Activated effector memory CD4-positive, alpha-beta T cell treated with anti-CD3 and anti-CD28 coated beads, Interleukin-2, amount 50 U/mL, for 16 hours (primary cell): ENCODE measurements at places on chromosomes 12 and 14.
A peak's percentile ranks its signal among the peaks of the same experiment; 100 is the strongest.

DNA sequence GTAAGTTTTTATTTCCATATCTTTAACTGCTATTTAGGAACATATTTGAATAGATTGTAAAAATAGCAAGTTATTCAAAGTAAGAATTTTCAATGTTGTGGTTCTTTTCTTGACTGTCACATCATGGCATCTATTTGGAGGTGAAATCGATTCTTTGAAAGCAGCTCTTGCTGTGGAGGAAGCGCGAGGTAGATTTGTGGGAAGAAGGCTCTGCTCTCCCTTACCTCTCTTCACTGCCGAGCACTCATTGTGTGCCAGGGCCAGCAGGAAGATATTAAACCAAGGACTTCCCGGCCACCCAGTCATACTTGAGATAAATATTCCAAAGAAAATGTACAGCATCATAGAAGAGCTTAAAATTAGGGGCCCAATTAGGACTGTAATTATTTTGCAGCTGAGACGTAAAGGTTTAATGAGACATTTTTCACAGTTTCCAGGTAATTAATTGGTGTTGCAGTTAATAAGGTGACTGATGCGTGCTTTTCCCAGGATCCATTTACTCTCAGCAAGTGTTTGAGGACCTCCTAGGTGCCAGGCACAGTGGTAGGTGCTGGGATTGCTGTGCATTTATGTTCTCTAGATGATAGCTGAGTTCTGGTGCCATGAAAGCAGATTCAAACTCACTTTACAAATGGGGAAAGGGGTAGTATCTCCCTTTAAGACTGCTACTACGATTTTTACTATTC lies 89.2 kb upstream of the DYNC1H1 start:
- DNase-seq = no peak

GRCh38 chr12:120356567-120357030 lies 12.4 kb downstream of the MSI1 start:
- DNase-seq = peak; percentile 91

- no peak for DNase-seq
Observed at GRCh38 chr14:66645716-66646115, 137.8 kb downstream of the GPHN start.

DNA sequence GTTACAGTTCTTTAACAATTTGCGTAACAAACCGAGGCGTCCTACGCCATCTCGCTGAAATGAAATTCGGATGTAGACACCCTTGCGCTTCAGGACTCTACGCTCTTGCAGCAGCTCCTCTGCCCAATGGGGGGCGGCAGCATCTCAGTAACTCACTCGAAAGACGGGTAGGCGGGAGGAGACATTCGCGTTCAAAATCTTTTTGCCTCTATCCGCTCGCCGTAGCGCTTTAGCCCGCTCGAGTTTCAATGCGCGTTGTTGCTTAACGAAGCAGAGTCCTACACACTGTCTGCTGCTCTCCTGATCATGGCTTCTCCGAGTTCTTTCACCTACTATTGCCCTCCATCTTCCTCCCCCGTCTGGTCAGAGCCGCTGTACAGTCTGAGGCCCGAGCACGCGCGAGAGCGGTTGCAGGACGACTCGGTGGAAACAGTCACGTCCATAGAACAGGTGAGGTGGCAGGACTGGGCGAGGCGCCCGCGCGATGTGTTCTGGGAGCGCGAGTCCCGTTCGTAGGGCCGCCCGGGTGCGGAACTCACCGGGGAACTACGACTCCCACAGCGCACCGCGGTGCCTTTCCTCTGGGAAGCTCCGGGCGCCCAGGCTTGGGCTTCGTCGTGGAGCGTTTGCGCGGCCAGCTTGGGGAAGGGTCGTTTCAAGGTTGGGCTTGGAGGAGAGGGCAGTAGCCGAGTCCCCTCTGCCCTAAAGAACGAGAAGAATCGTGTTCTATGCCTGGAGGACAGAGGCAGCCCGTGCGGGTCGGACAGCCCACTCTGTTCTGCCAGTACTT lies at the start of gene FNTB:
FNTB (plus strand) TSS at position 248 of the 790 bp plus-strand sequence; CDS start at position 307, 59 bp downstream.
- peak; percentile 97 for DNase-seq

DNA sequence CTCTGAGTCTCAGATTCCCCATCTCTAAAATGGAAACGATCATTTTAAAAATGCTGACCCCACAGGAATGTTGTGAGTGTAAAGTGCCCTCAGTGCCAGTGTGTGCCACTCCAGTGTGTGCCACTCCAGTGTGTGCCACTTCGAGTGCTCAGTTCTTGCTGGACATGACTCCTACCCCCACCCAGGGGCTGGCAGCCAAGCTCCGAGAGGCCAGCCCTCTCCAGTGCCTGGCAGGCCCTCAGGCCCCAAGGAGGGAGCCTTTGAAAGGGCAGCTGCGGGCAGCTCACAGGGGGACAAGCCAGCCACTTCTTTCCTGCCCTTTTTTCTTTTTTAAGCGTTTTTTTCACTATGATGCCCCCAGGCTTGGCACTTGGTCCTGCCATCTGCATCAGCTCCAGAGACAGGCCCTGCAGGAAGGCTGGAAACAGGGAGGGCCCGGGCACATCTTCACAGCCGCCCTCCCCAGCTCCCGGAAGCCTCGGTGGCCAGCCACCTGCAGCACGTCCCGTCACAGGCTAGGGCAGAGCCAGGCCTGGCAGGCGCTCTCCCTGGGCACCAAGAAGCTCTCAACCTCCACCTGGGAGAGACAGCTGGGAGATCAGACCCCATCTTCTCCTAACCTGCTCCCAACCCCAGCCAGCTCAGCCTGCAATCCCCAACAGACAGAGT lies 29.8 kb downstream of the NCOR2 start:
- no peak for DNase-seq

DNA sequence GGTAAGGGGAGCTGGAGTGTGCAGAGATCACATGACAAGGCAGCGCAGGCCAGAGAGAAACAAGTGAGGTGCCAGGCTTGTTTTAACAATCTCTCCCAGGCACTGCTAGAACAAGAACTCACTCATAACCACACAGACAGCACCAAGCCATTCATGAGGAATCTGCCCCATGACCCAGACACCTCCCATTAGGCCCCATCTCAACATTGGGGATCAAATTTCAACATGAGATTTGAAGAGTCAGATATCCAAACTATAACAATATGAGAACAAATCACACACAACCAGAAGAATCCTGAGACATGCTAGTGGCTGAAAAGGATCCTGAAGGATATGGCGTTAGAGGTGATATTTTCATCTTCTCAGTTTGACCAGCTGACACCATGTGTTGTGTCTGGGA lies 21.9 kb downstream of the OR6J1 start:
- DNase-seq = no peak

DNA sequence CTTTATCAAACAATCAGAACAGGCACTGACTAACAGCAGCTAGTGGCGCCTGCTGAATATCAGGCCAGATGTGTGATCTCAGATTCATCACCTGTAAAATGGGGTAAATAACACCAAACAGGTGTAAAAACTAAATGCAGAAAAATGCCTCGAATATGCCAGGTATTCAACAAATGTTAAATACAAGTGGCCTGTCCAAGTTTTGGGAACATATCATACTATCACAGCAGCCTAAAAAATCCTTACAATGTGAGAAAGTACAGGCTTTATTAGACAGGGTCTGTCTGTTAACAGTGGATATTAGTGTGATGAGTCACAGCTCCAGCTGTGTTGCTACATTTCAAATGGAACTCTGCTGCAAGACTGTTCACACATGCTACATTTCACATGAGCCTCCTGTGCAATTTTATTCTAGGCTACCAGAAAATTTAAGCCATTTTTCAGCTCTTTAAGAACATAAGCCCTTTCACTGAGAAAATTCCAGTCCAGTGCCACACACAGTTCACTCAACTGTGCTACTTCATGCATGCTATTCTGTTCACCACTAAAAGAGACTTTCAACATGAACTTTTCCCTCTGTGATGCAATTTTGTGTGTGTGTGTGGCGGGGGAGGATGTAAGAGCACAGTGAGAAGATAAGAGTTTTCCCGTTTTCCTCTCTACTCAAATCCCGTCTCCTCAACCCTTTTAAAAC lies 56.7 kb downstream of the MSRB3 start:
- DNase-seq = no peak

DNA sequence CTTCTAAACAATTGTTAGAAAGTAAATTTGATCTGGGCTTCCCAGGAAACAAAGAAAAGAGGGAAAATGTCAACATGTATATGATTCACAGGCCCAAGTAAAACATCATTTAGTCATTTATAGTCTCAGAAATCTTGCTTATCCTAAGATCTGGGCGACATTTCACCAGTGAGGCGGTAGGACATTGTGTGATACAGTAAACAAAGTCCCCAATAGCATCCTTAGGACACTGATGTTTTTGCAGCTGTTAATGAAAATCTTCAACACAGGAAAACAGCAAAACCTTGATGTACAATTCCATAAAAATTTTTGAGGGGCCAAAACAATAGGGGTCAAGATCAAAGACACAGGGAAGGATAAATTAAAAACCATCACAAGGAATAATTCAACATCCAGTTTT lies 20.2 kb downstream of the LMO3 start:
- no peak for DNase-seq

DNA sequence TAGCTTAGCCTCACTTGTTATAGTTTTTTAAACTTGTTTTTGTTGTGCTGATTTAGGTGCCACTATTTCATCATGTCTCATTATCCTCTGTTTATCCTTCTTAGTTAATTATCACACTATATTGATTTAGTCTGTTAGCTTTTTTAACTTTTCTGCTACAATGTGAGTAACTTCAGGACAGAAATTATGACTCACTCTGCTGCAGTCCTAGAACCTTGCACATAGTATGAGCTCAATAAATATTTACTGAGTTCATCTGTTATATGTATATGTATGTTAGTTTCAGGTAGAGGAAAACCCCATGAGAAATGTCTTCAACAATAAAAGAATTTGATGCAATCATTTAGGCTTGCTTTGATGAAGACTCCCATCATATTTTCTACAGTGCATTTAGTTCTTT lies 224.3 kb upstream of the NAV3 start:
- DNase-seq = no peak

- DNase-seq = no peak
Observed at GRCh38 chr14:21038441-21039422, 3.4 kb upstream of the RNASE7 start.

- peak; percentile 81 for DNase-seq
Observed at GRCh38 chr12:12024911-12025682, 45.6 kb upstream of the BCL2L14 start.

DNA sequence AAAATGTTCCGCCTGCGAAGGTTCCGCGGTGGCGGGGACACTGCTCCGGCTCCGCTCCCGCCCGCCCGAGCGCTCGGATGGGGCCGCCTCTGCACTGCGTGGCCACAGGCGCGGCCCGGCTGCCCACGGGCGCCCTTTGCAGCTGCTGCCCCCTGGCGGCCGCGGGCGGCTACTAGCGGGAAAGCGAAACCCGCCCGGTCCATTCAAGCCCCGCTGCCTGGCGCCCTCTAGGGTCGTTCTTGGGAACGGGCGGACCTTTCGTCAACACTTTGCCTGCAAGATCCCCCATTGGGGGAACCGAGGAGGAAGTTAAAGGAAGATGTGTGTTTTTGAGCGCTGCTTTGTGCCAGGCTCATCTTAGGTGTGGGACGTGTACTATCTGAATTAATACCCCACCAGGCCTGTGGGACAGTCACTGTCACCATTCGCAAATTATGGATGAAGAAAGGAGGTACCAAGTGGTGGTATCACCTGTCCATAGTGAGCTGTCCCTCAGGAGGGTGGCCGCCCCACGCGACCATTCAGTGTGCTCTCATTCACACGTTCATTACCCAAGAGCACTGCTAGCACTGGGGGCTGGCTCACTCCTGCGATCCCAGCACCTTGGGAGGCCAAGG lies 19.4 kb downstream of the GPR132 start:
- peak; percentile 97 for DNase-seq

- DNase-seq = no peak
Observed at GRCh38 chr12:106345746-106346145, 11.8 kb upstream of the POLR3B start.

- DNase-seq = no peak
Observed at GRCh38 chr14:51328772-51329353, 88.8 kb downstream of the TMX1 start.

DNA sequence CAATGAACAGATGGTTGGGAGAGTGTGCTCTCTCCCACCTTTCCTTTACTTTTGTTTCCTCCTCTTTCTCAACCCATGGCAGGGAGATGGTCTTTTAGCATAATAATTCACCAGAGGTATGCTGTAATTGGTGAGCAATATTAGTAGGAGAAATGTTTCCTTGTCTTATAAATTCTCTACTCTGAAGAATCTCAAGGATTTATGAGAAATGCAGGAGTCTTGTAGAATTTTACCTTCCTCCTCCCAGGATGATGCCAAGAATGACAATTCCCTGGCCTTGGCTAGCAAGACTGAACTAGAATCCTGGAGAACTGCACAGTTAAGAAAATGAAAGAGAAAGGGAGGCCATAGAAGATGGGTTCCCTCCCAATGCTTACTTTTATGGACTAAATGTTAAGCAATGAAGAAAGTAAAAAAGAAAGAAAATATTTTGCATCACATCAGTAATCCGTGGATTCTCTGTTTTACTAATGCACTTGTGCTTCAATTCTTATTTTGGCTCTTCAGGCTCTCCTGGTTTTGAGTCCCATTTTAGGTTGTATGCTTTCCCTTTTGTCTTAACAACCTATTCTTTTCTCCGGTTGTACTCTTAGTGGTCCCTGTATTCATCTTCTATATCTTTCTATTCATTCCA lies 192.9 kb upstream of the GARIN6 start:
- DNase-seq = no peak

- DNase-seq = no peak
Observed at GRCh38 chr12:127928615-127929571, 338.1 kb upstream of the TMEM132C start.

- no peak for DNase-seq
Observed at GRCh38 chr14:72879431-72879830, 14.5 kb downstream of the DPF3 start.

DNA sequence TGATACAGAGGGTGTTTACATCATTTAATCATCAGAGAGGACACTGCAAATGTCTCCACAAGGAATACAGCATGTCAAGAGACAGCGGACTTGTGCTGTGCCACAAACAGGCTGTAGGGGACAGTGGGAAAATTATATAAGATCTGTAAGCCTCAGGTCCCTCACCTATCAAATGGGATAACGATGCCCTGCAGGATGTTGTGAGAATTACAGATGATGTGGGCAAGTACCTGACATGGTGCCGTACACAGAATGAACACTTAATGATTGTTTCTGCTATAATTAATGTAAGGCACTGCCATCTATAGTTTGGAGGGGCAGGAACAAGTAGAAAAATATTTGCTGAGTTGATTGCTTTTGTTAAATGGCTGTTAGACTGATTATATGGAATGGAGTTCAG lies 81.9 kb upstream of the GTF2A1 start:
- DNase-seq = no peak

DNA sequence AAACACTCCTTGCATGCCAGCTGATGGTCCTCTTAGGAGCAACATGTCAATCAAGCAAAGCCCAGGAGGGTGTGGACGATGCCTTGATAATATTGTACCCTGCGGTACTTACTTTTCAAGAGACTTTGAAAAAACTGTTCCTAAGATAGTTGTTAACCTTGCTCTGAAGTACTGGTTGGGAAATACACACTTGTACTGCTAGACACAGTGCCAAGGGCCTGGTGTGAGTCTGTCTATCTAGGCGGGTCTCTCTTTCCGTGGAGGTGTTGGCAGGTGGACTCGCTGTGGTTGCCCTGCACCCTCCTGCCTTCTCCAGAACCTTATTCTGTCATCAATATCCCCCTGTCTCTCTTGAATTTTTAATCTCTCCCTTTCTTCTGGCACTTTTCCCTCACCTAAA lies 189.4 kb downstream of the NRXN3 start:
- no peak for DNase-seq

- no peak for DNase-seq
Observed at GRCh38 chr12:81627336-81628189, 131.6 kb downstream of the PPFIA2 start.

- DNase-seq = no peak
Observed at GRCh38 chr14:91202234-91202974, 42.1 kb downstream of the GPR68 start.
